ENCODE measurements at places on chromosomes 11 and 22. TPM values are rescaled to one million over a fixed set of nuclear protein-coding genes. Genes with fewer than 3 reads are reported as not detected.

- peak; percentile 12 for DNase-seq
Measured at GRCh38 chr11:18633256-18634139, 644 bp downstream of the SPTY2D1 start.

DNA sequence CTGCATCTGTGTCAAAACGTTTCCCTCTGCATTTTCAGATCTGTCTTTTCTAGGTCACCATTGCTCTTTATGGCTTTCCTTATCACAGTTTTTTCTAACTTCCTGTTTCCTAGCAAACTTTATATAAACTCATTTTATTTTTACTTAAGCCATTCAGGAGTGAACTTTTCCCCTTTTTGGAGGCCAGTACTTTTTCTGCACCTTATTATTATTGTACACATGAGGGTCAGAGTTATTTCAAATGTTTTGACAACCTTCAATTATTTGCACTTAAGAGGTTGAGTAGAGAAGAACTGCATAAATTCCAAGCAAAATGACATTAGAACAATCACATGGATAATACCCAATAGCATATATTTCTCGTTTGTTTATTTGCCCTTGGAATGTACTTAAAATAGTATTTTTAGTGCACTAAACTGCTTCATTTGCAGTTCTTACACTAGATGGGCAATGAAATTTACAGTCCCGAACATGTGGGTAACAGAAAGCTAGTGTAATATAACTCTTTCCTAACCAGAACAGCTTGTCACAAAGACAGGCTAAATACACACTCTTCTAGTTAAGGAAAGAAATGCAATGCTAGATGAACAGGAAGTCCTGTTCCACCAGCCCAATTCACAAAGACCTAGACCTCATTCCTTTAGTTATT is 79.5 kb downstream of the UBASH3B start:
- DNase-seq, result no peak

DNA sequence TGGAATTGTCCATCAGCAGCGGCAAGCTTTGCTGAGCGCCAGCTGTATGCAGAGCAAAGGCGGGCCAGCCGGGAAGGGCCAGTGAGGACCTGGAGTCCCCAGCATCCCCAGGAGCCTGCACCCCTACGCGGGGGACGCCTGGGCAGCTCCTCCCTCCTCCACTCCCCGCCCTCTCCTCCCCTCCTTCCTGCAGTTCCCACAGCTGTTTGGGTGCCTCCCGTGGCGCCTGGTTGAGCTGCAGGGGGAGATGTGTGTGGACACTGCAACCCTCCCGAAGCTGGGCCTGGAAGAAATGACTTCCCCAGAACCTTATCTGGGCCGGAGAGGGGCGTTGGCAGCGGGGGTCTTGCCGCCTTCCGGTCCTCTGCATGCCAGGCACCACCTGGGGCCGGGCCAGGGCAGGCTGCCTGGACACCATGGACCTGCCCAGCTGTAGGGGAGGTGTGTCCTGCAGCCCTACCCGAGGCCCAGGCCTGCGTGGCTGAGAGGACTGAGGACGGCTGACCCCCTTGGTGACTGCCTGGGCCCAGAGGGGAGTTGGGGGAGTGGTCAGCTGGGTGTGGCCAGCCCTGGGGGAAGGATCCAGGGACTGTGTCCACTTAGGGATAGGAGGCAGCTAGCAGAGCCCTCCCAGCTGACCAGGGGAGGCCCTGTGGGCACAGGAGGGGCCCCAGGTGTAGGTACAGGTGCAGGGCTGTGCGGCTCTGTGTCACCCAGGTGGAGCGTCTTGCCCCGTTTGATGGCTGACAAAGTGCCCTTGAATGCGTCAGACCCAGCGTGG is 16.8 kb upstream of the MUC6 start:
- DNase-seq, result peak; percentile 53

The TRIM3 gene
- polyA plus RNA-seq, result 12.8 TPM
